ENCODE measurements at places on chromosomes 4 and X.

GRCh38 chr4:184688447-184688846 lies 38.9 kb downstream of the PRIMPOL start:
- peak; percentile 80 for DNase-seq

GRCh38 chrX:23694606-23695005 lies 27.3 kb downstream of the PRDX4 start:
- DNase-seq: peak; percentile 65

DNA sequence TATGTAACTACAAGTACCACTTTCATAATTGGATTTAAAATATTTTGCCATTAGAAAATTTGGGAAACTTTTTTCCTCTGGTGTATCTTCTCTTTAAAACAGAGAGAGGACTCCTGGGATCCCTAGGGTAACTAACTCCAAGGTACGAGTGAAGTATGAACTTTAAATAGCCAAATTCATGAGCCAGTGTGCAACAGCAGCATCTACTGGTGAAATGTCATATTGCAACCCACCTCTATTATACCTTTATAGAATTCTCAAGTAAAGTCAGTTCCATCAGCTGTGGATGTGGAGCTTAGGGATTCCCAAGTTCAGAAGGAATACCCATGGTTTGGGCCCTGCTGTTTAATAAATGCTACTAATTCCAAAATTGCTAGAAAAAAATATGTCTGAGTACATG lies 282.7 kb upstream of the TAPT1 start:
- DNase-seq: no peak

GRCh38 chrX:86421771-86422170 lies 273.5 kb downstream of the DACH2 start:
- no peak for DNase-seq

- DNase-seq: peak; percentile 54
Observed at GRCh38 chr4:48081196-48081595, 52.9 kb downstream of the TXK start.

GRCh38 chr4:72107456-72107855 lies 75.7 kb downstream of the NPFFR2 start:
- DNase-seq: no peak

DNA sequence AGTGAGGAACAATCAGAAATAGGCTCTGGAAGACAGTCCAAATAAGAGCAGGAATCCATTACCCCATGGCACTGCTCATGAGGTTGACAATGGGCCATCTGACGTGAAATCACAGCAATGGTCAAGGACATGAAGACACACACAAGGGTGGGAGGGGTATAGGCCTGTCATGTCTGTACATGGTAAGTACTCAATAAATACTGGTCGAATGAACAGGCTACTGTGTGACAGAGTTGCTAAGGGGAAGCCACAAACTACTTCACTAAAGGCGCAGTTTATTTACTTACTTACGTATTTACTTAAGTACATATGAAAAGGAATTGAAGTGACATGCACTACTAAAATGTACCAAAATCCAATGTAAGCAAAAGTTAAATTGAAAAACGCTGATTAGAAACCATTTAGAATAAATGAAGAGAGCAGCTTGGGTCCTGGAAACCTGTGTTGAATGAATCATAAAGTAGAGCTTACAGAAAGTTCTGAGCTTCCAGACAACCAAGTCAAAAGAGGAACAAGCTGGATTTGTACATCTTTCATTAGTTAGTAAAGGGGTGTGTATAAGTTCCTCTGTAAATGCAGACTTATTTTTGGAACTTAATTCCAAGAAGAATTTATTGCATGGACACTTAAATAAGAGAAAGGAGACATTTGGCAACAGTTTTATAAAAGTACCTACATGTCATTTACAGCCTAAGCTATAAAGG lies 32.7 kb downstream of the ALPK1 start:
- DNase-seq: no peak

GRCh38 chr4:137952116-137952515 lies 290.0 kb downstream of the SLC7A11 start:
- peak; percentile 21 for DNase-seq

DNA sequence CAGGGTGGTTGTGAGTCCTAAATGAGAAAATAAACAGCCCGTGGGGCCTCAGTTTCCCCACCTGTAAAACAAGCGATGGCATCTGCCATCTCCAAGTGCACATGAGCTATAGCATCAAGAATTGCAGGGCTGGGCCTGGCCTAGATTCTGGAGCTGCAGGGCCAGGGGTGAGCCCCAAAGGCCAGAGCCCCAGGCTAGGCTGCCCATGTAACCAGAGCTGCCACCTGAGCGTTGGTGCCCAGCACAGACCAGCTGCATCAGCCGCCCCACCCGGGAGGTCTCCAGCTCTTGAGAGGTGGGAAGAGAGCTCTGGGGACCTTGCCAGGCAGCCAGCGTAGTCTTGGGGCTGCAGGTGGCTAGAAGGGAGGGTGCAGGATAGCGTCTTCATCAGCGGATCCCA lies 27.0 kb upstream of the GPR78 start:
- DNase-seq: no peak

GRCh38 chr4:26859762-26860156 lies 882 bp upstream of the STIM2 start:
- DNase-seq: no peak

Measured in fibroblast of the aortic adventitia (primary cell).